Mammary epithelial cell (primary cell): ENCODE measurements at places on chromosomes 2 and 18. TPM values are rescaled to one million over a fixed set of nuclear protein-coding genes. Genes with fewer than 3 reads are reported as not detected.

DNA sequence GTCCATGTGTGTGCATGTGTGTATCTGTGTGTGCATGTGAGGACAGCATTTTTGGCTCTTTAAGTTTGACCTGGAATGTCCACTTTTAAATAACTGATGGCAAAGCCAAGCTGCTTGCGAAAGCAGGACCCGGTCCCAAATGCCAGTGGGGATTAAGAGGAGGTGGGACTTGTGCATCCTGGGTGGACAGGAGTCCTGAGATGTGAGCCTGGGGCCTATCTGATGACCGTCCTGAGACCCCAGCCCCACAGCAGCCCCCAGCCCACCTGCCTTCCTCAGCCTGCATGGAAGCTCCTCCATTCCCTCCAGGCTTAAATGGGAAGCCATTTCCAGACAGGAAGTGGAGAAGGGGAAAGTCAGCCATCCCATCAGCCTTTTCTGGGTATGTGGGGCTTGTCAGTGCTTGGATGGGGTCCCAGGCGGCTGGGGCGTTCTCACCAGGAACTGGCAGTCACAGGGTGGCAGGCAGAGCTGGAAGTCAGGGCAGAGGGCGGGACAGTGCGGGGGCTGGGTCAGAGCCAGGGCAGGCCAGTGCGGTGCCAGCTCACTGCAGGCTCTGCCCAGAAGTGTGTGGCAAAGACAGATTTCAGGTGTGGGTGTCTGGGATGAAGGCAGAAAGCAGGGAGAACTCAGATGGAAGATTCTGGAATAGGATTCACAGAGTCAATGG lies 117.8 kb downstream of the ACKR3 start:
- no peak for DNase-seq

DNA sequence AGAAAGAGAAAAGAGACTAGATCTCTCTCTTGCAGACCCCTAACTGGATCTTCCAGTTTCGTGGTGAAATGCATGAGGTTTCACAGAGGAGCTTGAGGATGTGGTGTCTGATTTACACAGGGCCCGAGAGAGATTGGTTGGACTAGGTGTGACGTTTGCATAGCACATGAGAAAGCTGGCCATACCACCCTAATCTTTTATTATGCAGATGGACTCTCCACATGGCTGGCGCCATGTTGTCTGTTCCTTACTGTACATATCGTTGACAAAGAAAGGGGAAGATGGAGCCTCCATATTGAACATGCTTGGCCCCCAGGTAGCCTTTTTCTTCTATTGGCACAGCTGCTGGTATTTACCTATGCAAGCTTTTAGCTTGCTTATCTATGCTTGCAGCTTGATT lies 27.5 kb upstream of the PGAP1 start:
- DNase-seq, result no peak

GRCh38 chr2:172578860-172579512 lies 23.1 kb downstream of the PDK1 start:
- no peak for DNase-seq

GRCh38 chr2:18922276-18922675 lies 332.9 kb upstream of the NT5C1B start:
- DNase-seq, result no peak

DNA sequence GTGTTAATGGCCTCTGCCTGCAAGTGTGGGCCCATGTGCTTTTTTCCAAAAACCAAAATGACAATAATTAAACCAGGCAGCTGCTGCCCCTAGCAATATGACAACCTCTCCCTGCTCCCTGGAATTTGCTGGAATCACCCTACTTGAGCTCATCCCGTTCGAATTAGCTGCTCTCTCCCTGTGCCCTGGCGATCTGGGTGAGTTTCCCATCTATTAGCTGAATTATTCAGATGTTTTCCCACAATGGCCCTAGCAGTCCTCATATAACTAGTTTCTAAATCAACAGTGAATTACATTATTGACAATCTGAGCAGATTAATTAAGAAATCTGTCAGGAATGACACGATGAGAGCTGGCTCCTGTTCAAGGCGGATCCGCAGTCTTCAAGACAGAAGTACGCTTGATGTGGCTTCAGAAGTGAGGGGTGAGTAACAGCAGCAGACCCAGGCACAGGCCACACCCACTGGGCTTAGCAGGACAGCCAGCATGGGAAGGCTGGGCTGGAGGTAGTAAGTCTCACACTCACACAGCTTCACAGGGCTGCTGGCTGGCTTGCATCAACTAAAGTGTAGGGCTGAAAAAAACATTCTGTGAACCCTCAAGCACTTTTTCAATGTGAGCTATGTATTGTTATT lies 366.2 kb upstream of the ID2 start:
- DNase-seq, result no peak

GRCh38 chr2:136434251-136434715 lies 316.3 kb upstream of the CXCR4 start:
- no peak for DNase-seq

- no peak for DNase-seq
Observed at GRCh38 chr2:50766058-50766457, 265.9 kb downstream of the NRXN1 start.

DNA sequence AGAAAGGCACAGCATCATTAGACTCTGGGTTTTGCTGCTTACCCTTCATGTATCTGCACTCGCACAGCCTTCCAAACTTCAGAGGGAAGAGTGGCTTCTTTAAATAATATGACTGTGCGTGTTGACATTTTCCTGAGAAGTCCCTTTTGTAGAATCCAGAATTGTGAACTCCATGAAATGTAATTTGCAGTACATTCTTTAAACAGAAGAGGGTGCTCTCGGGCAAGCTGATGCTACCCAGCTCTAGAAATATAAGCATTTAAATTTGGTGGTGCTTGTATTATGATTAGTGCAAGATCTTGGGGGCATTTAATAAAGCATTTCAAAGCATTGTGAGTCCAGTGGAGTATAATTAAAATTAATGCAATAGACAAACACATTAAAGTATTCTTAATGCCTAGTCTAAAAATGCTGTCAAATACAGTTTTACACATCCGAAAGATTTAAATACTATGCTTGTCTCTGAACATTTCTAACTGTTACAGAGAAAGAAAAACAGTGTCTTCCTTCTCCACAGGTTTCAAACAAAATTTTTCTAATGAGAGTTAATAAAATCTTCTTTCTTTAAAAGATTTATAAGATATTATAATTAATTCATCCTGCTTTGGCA lies 17.3 kb upstream of the GTF2A1L start:
- peak; percentile 32 for DNase-seq

- no peak for DNase-seq
Observed at GRCh38 chr2:232668805-232669444, 28.2 kb upstream of the GIGYF2 start.

DNA sequence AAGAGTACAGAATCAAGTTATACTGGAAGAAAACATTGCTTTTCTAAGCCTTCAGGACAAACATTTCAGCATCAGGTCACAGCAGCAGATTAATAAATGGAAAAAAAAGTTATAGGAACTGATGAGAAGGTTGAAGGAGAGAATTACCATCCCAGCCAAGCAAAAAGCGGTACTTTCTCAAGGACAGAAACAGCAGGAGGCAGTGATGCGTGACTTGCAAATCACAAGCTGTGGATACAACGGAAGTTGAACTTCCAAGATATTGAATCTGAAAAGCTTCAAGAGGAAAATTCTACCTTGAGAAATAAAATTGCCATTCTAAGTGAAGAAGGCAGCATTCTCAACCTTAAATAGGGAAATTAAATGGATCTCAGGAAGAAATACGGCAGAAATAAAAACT lies 18.5 kb upstream of the SERPINB12 start:
- DNase-seq, result no peak

- DNase-seq, result no peak
Observed at GRCh38 chr18:23737578-23737977, 48.3 kb downstream of the LAMA3 start.

DNA sequence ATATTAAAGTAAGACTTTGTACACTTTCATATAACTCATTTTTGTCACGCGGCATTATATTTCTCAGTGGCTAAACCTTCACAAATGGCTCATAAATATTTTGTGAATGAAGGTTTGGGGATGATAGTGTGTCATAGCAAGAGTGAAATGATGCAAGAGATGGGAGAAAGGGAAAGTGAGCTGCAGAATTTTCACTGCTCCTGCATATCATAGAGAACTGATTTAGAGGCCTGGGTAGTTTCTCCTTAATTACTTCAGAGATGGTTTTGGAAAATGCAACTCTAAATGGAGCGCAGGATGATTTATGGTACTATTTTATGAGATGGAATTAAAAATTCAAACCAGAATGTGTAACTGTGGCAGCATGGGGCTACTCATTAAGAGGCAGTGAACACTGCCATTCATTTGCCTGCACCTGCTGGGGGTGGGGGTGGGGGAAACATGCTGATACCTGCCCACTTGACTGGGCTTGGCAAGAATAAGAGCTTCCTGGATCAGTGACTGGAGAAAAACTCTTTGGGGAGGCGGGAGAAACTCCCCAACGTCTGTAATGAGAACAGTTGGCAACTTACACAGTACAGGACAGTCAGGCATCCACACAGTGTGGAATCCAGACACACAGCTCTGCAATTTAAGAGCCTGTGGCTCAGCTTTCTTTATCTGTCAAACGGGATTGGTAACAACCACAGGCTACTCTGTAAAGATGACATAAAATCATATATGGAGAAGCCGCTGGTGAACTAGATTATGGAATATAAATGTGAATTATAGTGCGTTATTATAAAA lies 941.9 kb downstream of the SLC4A3 start:
- DNase-seq, result peak; percentile 53

DNA sequence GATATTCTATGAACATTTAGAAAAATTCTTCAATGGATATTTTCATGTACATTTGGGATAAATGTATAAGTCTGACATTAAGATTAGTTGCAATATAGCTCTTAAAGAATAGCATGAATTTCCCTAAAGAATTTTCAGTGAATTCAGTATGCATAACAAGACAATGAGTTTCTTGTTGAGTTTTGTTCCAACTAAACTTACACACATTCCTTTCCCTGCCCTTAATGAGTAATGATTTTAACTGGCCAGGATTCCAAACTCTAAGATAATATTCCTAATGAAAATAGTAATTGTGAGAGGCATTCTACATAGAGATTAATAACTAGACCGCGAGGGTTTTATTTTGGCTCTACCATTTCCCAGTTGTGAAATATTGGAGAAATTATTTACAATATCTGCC lies 390.3 kb upstream of the GALNT5 start:
- DNase-seq, result peak; percentile 55

GRCh38 chr2:200604571-200605255 lies 18.9 kb downstream of the AOX1 start:
- DNase-seq, result no peak

- DNase-seq, result no peak
Observed at GRCh38 chr18:67517444-67517765, 885 bp upstream of the DSEL start.

- no peak for DNase-seq
Observed at GRCh38 chr2:156541229-156541628, 105.0 kb downstream of the GPD2 start.

- no peak for DNase-seq
Observed at GRCh38 chr2:40352703-40353099, 99.2 kb downstream of the SLC8A1 start.

DNA sequence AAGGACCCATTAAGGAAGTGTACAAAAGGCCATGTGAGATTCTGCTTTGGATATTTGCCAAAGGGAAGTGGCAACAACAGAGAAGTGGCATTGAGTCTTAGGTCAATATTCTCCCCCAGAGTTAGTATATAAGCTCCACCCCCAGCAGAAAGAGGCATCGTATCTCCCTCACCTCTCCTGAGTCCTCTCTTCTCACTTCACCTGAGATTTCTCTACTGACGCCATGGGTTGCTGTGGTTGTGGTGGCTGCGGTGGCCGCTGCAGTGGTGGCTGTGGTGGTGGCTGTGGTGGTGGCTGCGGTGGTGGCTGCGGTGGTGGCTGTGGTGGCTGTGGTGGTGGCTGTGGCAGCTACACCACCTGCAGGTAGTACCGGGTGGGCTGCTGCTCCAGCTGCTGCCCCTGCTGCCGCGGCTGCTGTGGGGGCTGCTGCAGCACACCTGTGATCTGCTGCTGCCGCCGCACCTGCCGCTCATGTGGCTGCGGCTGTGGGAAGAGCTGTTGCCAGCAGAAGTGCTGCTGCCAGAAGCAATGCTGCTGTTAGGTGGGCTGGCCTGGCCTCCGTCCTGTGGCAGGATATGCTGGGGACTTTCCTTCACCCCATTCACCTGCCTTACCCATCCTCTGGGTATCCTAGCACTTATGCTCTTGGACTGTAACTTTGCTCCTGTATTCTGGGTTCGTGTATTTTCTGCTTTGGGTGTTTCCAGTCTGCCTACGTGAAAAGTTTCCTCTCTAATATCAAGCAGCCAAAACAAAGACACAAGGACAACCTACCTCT lies 5.9 kb downstream of the SCYGR3 start:
- no peak for DNase-seq

GRCh38 chr2:17813742-17814473 lies 2.4 kb upstream of the MSGN1 start:
- DNase-seq, result peak; percentile 42

DNA sequence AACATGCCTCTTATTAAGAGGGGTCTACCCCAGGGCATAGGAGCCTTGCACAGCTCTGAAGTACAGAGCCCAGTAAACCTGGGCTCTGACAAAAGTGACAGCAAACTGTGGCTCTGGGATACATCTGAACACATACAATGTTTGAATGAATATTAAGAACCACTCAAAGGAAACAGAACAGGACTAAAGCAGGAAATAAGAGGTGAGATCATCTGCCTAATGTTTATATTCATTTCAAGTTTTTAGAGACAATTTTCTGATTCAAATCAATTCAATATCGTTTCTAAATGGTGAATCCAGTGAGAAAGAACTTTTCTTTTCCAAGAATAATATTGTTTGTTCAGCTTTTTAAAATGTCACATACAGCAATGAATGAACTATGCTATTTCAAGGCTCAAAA lies 136.7 kb upstream of the CAVIN2 start:
- no peak for DNase-seq

DNA sequence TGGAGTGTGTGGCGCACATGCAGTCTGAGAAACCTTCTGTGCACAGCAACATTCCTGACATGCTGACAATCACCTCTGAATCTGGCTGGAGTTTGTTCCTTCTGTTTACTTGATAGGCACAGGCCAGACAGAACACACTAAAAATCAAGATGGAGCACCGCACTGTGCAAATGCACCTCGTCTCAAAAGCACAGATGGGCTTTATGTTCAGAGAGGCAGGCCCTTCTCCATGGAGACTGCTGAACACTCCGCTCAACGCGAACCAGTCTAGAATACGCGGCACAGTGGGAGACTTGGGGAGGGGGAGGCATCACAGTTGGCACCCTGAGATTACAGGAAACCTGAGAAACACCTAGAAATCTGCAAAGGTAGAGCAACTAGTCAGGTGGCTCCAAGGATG lies 58.4 kb upstream of the DNMT3A start:
- DNase-seq, result no peak

GRCh38 chr2:102940684-102941083 lies 178.9 kb downstream of the TMEM182 start:
- no peak for DNase-seq

The RAD51AP2 gene
- 0.02 TPM for polyA plus RNA-seq

The PLCD4 gene
- polyA plus RNA-seq, result 2.8 TPM

The ARHGEF33 gene
- 0.05 TPM for polyA plus RNA-seq

The MSTN gene
- polyA plus RNA-seq, result not detected

The IKZF2 gene
- polyA plus RNA-seq, result 6.4 TPM

The LCT gene
- 0.01 TPM for polyA plus RNA-seq

The RMC1 gene
- 20.2 TPM for polyA plus RNA-seq

The GPAT2 gene
- not detected for polyA plus RNA-seq

The LIMS1 gene
- 73.5 TPM for polyA plus RNA-seq

The CASP10 gene
- polyA plus RNA-seq, result 2.9 TPM

The LTBP1 gene
- polyA plus RNA-seq, result 13.7 TPM

The ANKRD30B gene
- not detected for polyA plus RNA-seq

The C2orf72 gene
- polyA plus RNA-seq, result 0.49 TPM

The COL4A3 gene
- polyA plus RNA-seq, result not detected

The SCN7A gene
- polyA plus RNA-seq, result not detected

The RGPD4 gene
- not detected for polyA plus RNA-seq

The G6PC2 gene
- not detected for polyA plus RNA-seq

The CXCR1 gene
- polyA plus RNA-seq, result 1.4 TPM

The SKOR2 gene
- not detected for polyA plus RNA-seq

The ALPI gene
- not detected for polyA plus RNA-seq
